ENCODE measurements at places on chromosomes 4 and X.

DNA sequence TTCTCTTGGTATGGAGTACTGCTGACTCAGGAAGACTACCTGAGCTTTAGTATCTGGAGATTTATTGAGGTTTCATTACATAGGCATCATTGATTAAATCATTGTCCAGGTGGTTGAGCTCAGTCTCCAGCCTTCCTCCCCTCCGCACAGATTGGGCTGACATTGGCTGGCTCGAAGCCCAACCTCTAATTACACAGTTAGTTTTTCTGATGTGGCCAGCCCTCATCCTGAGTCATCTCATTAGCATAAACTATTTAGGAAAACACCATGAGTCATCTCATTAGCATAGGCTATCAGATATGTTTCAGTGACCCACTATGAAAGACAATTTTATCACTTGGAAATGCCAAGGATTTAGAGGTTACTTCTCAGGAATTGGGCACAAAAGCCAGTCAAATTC lies 93.9 kb upstream of the ANKRD50 start:
- no peak for DNase-seq

GRCh38 chr4:83561381-83561780 lies 25.5 kb downstream of the GPAT3 start:
- DNase-seq = peak; percentile 8

DNA sequence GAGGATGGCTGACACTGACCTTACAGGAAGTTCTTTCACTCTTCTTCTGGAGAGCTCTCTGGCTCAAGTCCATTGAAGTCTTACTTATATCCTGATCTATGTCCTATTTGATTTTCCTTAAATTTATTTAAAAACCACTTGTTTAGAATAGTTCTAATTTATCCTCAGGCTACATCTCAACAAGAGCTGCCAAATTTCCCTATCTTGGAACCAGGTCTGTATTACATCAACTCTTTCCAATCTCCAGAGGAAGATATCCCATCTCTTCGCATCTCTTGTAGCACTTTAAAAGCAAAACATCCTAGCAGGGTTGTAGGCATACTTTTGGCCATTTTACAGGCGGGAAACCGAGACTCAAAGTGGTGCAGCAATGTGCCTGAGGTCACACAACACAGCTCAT lies 290.5 kb upstream of the TEX13C start:
- DNase-seq = no peak

DNA sequence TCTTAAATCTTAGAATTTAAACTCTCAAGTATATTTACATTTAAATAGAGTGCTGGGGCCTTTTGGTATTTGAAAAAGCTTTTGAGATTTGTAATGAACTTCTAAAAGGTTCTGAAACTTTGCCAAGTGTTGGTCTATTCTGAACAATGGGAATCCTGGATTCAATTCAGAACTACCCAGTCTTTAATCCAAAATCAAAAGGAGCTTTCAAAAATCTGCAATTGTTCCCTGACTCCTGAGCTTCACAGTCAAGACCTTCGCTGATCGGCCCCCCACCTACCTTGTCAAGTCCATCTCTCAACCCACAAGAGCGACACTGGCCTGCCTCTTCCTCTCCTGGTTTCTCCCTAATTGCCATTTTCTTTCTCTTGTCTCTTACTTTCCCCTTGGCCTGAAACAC lies 666.1 kb upstream of the BOD1L1 start:
- no peak for DNase-seq

- no peak for DNase-seq
Observed at GRCh38 chr4:138500869-138501268, 258.7 kb upstream of the SLC7A11 start.

- DNase-seq = no peak
Observed at GRCh38 chrX:134024686-134025377, 39.4 kb upstream of the GPC3 start.

GRCh38 chr4:18318682-18319388 lies 297.3 kb upstream of the LCORL start:
- peak; percentile 71 for DNase-seq

- no peak for DNase-seq
Observed at GRCh38 chr4:141340458-141340857, 119.8 kb downstream of the ZNF330 start.

DNA sequence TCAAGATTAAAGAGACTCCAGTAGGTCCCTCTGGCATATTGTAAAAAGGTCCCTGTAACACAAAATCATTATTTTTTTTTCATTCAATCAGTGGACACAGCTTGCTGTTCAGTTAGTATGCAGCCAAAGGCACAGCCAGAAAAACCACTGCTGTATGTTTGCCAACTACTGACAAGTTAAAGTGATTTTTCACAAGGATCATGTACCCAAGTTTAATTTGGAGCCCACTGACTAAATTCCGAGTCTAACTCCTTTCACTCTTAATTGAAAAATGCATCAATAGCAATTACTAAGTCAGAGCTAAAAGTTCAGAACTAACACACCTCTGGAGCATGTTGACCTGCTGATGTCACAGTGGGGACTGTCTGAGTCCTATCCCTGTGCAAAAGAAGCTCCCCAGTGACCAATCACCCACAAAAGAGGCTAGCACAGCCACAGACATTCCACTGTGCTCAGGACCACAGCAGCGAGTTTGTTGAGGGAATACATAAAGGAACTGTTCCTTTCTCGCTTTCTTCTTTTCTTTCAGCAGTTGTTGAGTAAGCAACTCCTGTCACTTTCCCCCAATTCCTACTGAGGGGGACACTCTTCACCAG lies 60.4 kb downstream of the STX18 start:
- no peak for DNase-seq

DNA sequence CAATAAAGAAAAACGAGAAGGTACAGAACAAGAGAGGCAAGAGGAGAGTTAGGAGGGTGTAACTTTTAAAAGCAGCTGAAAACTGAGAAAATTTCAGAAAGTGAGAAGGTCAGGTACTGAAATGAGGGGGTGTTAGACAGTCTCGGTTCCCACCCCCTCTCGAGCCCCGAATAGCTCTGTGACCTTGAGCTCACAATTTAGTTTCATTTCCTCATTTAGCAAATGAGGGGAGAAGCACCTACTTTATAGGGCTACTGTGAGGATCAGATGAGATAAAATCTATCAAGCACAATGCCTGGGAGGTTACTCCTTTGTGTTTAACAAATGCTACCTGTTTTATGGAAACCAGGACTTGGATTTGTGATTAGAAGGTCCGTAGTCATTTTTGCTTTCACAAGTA lies 4.9 kb downstream of the UGT8 start:
- DNase-seq = peak; percentile 10

DNA sequence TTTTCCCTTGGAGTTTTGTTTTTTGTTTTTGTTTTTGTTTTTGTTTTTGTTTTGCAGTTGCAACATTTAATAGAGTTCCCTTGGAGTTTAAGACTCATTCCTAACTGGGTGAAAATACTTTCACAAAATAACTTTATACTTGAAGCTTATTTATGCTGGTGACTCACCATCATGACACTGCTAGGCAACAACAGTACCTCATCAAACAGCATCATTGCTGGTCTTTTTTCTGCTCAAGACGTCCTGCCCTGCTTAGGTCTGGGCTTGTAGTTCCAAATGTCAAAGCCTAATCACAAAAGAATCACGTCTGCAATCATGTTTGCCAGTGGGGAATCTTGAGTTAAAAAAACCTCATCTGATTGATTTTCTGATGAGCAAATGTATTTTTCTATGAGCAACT lies 105.7 kb upstream of the PRPS2 start:
- no peak for DNase-seq

DNA sequence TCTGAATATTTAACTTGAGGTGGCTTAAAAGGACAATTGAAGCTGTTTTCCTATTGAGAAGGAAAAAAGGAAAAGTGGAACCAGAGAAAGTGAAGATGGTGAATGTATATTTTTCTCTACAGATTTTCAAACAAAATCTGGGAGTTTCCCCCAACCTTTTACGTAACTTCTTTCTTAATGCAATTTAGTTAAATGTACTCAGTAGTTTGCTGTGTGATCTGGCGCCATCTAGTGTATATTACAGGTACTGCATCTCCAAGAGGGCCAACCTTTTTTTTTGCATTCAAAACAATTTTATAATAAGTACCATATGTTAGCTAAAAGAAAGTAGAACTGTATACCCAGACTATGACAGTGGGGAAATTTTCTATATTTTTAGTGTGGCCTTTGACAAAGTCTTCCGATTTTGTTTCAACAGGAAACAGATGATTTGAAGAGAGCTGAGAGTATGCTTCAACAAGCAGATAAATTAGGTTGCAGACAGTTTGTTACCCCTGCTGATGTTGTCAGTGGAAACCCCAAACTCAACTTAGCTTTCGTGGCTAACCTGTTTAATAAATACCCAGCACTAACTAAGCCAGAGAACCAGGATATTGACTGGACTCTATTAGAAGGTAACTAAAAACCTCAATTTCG lies 82.0 kb downstream of the PLS3 start:
- no peak for DNase-seq

DNA sequence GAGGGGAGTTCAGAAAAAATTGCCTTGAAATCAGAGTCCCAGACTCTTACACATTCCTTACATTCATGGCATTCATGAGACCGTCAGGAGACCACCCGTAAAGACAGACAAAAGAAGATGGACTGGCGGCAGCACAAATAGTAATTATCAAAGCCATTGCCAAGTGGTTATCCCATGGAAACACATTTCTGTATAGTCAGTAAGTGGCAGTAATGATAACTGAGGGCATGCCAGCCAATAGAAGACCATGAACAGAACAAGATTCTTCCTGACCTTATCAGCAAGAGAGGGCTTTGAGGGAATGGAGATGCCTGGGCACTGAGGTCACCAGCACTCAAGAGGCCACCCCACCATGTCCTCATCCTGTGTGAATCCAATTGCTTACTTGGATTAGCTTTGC lies 121.7 kb upstream of the HCCS start:
- DNase-seq = no peak

GRCh38 chr4:113790478-113790877 lies 28.9 kb upstream of the CAMK2D start:
- DNase-seq = no peak

GRCh38 chrX:79570524-79571240 lies 203.5 kb upstream of the ITM2A start:
- no peak for DNase-seq

DNA sequence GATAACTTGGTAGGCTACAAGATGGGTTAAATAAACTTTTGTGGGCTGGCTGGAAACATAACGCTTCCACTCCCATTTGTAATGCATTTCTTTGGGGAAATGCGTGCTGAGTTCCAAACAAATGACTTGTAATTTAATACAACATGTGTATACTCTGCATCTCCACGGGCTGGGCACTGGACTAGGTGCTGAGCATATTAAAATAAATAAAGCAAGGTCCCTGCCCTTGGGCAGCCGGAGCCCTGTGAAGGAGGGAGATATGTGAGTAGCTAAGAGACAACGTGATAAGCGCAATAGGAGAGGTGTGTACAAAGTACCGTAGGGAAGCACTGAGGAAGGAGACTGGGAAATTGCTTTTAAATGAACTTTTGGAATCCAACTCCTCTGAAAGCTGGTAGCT lies 147.2 kb upstream of the RBPJ start:
- no peak for DNase-seq

DNA sequence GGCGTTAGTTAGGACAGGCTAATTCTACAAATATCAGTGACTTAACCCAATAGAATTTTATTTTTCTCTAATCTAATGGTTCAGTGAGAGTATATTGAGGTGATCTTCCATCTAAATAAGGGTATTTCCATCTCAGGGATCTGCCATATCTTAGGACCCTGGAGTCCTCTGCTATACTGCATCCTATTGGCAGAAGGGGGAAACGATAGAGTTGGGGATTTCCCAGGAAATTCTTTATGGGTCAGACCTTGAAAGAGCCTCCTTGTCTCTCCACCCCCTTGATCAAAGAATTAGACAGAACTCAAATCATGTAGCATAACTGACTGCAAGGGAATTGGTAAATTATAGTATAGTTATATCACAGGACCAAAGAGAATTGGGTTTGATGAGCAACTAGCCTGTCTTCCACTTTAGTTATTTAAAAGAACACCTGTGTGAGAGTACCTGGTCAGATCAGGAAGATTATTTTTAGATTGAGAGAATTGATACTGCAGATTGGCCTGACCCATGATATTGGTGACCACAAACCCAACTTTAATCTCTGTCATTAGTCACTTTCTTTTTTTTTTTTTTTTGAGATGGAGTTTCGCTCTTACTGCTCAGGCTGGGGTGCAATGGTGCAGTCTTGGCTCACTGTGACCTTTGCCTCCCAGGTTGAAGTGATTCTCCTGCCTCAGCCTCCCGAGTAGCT lies 25.6 kb downstream of the SMARCA5 start:
- no peak for DNase-seq

DNA sequence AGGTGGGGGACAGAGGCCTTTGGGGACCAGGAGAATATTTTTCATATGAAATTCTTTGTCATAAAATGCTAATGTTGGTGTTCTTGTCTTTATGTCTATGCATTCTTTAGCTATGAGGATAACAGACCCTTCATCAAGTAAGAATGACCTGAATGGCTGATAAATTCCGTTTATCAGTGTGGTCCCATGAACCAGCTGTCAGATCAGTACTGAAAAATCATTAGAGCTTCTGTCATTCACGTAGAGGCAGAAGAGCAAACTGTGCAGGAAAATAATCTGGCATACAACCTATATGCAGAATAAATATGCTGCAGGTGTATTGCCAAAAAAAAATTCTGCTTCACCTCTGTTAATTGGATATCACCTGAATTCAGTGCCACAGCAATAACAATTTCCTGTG lies 828.6 kb downstream of the ADGRL3 start:
- DNase-seq = no peak

DNA sequence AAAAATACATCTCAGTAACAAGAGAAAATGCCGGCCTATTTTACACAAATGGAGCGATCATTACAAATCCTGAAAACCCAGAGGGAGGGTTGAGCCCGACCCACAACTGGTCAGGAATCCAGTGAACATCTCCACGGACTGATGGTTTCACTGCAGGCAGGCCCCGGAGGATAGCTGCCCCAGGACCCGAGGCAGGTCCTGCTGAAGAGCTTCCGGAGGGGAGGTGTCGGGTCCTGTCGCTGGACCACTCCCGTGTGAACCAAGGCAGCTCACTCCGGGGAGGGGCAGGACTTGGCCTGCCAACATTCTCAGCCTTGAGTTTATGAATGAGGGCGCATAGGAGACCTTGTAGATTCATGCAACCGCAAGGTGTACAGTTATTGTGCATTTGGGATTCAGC lies 4.8 kb upstream of the CRMP1 start:
- DNase-seq = no peak

- no peak for DNase-seq
Observed at GRCh38 chrX:37509349-37509748, 62.1 kb upstream of the LANCL3 start.

DNA sequence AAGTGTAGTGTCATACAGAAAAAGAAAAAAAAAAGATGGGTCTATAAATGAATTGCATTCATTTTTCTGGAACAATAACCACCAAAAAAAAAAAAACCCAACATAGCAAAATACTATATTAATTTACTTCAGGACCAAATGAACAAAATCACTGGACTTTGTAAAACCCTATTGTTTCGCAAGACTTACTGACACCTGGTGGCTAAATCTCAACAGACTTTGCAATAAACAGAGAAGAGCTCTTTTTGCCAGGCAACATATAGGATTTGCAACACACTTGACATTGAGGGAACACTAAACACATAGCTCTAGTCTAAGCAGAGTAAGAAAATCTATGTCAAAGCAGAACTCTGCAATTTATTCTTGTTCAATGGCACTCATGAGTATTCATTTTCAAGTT lies 990.2 kb downstream of the STPG2 start:
- peak; percentile 32 for DNase-seq

All from DMS153 (cell line).